Urothelium cell line (cell line): ENCODE measurements at places on chromosomes 12 and 14.

- peak; percentile 20 for DNase-seq
Measured at GRCh38 chr12:26614011-26614616, 218.9 kb downstream of the ITPR2 start.

GRCh38 chr14:23005451-23006187 is 4.3 kb downstream of the C14orf93 start:
- no peak for DNase-seq

GRCh38 chr14:80565001-80565400 is 353.7 kb upstream of the DIO2 start:
- no peak for DNase-seq

- DNase-seq = peak; percentile 49
Measured at GRCh38 chr12:123237646-123238329, 4.6 kb downstream of the MTRFR start.

DNA sequence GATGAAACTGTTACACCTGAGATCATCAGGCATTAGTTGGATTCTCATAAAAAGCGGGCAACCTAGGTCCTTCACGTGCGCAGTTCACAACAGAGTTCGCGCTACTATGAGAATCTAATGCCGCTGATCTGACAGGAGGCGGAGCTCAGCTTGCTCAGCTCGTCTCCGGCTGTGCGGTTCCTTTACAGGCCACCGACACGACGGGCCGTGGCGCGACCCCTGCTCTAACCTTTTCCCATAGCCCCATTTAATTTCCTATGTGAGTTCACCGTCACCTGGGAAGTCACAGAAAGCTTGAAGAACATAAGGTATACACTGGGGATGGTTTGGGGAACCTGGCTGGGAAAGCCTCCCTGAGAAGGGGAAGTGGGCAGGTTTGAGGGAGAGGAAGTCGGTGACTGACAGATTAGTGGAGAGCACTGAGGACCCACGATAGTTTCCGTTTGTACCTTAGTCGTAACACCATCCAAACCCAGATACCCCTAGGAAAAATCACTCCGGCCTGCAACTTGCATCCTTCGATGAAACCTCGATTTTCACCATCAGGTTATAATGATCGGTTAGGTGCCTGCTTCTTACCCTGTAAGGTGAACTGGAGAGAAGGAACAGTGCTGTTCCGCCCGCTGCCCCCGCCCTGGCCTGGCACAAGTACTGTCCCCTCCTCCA is 2.8 kb upstream of the AAAS start:
- no peak for DNase-seq

DNA sequence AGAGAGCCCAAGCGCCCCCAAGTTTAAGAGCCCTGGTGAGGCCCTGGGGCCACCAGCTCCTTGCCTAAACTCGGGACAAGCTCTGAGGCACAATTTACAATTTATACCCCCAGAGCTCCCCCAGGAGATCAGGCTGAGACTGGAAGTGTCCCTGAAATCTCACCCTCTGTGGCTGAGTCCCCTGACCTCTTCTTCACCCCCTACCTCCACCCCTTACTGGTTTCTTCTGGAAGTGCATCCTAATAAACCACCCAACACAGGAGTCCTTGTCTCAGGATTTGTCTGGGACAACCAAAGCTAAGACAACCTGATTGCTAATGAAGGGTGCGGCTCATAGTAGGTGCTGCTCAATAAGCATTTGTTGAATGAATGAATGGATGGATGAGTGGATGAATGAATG is 206.4 kb downstream of the BCL11B start:
- DNase-seq = no peak

DNA sequence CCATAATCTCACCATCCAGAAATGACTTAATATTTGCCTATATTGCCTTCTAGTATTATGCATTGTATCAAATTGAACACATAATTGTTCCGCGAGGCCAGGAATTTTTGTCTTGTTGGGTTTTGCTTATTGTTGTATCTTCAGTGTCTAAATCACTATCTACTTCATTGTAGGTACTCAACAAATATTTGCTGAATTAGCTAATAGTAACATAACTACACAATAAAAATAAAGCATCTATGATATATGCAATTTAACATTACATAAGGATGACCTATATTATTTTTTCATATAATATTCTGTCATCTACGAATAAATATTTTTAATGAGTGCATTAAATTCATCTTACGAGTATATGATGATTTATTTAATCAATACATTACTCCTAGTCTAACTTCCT is 656.3 kb downstream of the ETNK1 start:
- no peak for DNase-seq

DNA sequence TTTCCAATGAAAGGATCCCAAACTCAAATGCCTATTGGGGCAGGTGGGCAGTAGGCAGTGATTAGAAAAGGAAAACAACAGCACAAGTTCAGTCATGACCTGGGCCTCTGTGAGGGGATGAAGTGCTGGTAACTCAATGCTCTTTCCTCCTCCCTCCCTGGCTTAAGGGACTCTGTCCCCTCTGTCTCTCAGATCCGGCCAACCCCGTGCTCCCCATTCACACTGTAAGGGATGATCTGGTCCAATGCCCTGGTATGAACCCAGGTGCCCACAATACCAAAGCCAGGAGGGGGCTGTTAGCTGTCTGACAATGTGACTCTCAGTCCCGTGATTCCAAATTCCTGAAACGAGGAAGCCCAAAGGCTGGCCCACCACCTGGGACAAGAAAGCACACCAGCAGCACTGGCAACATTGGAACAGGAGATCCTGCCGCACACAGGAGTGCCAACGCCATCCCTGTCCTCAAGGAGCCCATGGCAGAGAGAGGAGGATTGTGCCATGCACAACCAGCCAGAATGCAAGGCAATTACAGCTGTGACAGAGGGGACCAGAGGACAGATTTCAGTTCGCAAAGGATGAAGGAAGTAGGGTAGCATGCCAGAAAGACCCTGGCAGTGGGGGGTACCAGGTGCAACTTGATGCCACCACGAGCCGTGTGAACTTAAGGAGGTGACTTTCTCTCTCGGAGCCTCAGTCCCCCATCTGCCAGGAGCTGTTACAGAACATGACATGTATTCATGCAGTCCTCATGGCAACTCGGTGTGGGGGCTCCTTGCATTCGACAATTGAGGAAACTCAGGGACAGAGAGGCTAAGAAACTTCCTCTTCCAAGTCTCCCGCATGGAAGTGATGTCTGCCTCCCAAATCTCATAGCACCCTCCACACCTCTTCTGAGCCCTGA is 37.6 kb downstream of the SERPINA3 start:
- no peak for DNase-seq

GRCh38 chr12:41289501-41289900 is 101.4 kb downstream of the PDZRN4 start:
- no peak for DNase-seq

DNA sequence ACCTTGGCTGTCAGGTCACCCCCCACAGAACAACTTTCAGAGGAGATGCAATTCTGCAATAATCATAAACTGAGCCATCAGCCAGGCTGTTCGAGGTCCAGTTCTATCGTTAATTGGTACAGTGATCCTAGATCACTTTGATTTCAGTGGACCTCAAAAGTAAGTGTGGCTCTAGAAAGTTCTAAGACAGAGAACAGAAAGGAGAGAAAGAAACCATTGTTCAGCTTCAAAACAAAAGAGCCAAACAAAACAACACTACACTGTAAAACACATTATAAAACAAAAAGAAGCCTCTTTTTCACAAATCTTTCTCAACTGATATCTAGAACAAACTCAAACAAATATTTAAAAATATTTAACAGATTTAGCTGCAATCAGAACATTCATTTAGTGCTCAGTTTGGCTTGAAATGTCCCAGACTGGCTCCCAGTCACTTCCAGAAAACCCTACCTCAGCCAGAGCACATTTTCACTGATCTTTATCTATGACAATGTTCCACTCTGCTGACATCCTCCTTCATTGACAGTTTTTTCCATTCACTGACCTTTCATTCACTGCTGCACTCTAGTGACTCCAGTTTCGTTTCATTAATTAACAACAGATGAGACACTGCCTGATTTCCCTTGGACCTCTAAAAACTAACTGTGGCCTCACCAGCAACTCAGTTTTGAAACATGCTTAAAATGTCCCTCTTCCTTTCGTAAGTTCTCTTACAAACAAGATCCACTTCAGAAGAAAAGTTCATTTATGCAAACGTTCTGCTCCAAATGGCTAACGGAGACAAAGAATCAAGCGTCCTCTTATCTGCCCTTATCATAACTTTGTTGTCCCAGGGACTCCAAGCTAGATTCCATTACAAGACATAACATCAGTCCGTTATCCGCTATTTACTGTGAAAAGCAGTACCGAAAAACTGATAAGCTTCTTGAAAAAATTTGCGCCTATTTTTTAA is 56.8 kb downstream of the DUSP16 start:
- DNase-seq = no peak

- DNase-seq = no peak
Measured at GRCh38 chr12:30461026-30461615, 234.5 kb downstream of the IPO8 start.

- DNase-seq = no peak
Measured at GRCh38 chr12:121404734-121405133, 4.8 kb downstream of the RNF34 start.

- DNase-seq = no peak
Measured at GRCh38 chr12:125687403-125687802, 622.2 kb downstream of the AACS start.

GRCh38 chr12:104012331-104012730 is 37.7 kb downstream of the GLT8D2 start:
- DNase-seq = no peak

DNA sequence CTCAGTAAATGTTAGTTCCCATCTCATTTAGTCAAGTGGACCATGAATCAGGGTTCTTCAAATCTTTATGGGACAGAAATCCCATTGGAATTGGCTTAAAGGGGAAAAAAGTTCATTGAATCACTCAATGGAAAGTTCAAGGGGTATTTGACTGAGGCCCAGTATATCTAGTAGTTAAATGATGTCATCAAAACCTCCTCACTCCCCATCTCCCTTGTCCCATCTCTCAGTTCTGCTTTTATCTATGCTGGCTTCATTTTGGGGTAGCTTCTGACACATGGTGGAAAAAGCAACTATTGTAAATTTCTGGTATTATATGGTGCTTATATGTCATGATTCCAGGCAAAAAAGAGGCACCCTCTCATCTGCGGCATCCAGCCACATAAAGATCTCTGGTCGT is 51.9 kb downstream of the DAAM1 start:
- no peak for DNase-seq

DNA sequence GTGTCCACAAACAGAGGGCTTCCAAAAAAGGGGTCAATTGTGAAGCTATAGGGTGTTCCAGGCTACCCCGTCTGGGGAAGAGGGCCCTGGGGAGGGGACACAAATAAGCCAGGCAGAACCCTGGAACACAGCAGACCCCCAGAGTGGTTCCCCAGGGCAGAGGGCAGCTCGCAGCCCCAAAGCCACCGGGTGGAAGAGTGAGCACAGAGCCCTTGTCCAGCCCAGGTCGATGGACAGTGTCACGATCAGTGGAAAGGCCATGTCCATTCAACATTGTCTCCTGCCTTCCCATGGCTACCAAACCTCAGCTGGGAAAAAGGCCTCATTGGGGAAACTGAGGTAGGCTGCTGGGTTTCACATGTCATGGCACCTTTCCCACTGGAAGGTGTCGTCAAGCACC is 131.4 kb downstream of the DICER1 start:
- no peak for DNase-seq

DNA sequence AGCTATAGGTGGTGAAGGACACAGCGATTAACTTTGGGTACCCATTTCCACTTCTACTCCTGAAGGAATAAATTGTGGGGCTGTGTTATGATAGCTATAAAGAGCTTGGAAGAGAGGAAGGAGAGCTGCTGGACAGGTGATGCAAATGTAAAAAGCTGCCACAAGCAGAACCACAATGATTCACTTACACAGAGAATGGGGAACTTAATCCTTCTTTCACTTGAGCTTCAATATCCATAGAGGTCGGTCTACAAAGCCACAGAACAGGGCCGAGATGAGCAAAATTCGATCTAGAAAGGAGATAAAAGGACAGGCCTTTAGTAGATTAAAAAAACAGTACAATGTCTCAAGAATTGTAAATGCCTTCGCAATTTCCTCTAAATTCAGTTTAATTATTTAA is 831.1 kb downstream of the LRFN5 start:
- DNase-seq = no peak

DNA sequence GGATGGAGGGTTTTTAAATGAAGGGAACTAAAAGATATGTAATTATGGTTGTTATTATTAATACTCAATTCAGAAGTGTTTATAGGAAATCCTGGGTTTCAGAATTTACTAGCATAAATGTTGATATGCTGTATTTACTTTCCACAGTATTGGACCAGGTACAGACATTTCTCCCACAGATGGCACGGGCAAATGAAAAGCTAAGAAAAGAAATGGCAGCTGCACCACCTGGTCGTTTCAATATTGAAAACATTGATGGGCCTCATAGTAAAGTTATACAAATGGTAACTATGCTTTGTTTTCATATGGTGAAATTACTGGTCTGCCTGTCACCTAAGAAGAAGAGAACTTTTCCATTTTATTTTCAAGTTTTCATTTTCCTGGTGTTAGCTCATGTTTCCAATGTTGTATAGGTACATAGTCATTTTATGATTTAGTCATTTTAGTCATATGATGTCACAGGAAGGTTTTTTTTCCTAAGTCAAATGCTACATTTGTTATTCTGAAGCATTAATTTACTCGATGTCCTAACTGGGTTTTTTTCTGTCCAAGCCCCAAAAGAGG is 5.5 kb downstream of the NOPCHAP1 start:
- no peak for DNase-seq

GRCh38 chr12:106975993-106976658 is 10.8 kb downstream of the MTERF2 start:
- no peak for DNase-seq

GRCh38 chr12:9721394-9722092 is 11.4 kb downstream of the CLECL1 start:
- peak; percentile 37 for DNase-seq

- DNase-seq = no peak
Measured at GRCh38 chr12:78177298-78177697, 346.6 kb downstream of the NAV3 start.

GRCh38 chr12:108033090-108033489 is 96.0 kb upstream of the WSCD2 start:
- no peak for DNase-seq

DNA sequence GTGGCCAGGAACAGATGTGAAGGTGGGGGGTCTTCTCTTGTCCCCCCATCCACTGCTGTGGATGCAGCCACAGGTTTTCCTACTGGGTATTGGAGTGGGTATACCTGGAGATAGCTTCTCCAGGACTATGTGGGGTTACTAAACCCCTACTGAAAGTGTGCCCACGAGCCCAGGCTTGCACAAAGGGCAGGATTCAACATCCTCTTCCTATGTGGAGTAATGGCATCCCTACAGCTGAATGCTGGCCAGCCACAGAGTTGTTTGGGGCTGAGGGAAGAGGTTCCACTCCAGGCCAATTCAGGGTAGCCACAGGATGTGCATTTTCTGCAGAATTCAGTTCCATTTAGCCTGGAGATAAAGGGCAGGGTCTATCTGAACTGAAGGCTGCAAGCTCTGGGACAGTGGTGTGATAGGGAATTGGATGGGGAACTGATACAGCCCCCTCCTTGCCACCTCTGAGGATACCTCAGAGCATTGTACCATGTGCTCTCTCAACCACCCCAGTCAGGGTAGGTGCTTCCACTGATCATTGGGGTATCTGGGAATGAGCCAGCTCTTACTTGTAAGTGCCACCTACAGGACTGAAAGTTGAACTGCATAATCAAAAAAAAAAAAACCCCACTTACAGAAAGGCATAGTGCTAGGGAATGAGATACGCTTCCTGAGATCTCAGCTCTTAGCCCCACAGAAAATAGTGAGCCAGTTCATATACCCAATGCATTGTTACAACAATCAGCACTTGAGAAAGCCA is 187.1 kb downstream of the KITLG start:
- no peak for DNase-seq
